ENCODE measurements at places on chromosomes 1 and 21.
A peak's percentile ranks its signal among the peaks of the same experiment; 100 is the strongest.

DNA sequence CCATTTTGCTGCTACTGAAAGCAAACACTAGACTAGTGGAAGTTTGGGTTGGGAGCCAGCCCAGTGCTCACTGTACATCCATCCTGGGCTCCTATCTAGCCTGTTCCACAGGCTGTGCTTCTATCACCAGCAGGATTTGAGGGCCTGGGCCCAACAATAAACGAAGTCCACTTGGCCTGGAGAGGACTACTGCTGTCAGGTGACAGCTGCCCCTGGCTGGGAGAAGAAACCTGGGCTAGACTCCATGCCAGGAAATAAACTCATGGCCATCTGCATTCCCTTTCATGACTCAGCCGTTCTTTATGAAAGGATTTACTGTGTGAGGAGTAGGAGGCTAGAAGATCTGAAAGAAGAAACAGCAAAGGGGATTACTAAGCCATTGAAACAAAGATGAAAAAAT, 35.5 kb downstream of the COLGALT2 start:
- peak; percentile 72 for DNase-seq

- DNase-seq = no peak
Observed at GRCh38 chr1:39488793-39489566, 2.5 kb upstream of the BMP8A start.

GRCh38 chr1:44536357-44537209, 131.5 kb downstream of the RNF220 start:
- no peak for DNase-seq

GRCh38 chr1:241627453-241628259, 12.5 kb downstream of the CHML start:
- DNase-seq = peak; percentile 74

Measured in mesendoderm (in vitro differentiated cells).